Stimulated activated CD4-positive, alpha-beta T cell treated with anti-CD3 and anti-CD28 coated beads, Interleukin-12 subunit alpha, Interleukin-12 subunit beta, amount 100 ng/mL, for 24 hours (primary cell): ENCODE measurements at places on chromosomes 3 and 15.

- DNase-seq, result no peak
Observed at GRCh38 chr3:183490653-183491052, 62.2 kb upstream of the MCF2L2 start.

- DNase-seq, result no peak
Observed at GRCh38 chr15:66184936-66185790, 68.4 kb downstream of the MEGF11 start.

DNA sequence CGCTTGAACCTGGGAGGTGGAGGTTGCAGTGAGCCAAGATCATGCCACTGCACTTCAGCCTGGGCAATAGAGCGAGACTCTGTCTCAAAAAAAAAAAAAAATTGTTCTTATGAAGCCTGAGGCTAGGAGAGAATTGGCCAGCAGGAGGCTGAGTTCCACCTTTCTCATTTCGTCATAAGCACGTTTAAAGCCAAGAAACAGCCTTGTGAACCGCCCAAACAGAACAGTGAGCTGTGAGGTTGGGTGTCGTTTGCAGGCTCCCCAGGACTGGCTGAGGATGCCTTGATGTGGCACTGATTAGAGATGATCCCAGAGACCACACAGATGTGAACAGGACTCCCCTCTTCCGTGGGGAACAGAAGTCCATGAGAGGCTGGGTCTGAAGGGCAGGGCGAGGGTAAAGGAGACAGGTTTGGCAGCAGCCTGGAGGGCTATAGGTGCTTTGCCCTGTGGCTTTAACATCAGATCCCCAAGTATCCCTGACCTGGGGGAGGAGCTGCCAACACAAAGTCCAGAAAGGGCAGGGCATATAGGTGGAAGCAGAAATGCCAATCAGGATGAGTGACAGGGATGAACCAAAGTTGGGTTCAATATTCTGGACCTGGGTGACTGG is 52.9 kb downstream of the CLEC3B start:
- DNase-seq, result no peak

DNA sequence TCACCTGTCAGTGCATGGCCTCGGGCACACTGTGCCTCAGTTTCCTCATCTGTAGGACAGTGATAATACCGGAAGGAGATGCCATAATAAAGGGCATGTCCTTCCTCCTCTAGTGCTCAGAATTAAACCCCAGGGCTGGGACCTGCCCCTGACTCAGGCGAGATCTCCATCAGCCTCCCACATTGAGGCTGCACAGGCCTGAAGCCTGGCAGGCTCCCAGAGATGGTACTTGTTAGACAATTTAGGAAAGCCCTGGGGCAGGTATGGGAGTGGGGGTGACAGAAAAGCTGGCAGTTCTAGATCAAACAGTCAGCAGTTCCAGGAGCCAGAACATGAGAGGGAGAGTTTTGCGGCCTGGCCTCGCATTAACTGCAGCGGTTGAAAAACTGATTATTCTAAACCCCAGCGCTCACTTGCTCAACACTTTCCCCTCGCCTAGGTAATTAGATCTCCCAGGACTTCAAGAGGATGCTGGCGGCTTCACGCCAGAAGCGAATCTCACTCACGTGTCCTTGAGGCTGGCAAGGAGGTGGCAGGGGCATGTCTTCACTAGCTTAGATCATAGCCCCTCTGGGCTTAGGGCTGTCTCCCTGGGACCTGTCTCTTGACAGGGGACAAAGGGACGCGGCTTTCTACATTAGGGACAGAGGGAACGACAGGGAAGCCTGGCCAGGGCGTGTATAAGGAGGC is 73.1 kb downstream of the ATP2B2 start:
- no peak for DNase-seq

GRCh38 chr15:90184786-90185704 is 16.1 kb upstream of the SEMA4B start:
- no peak for DNase-seq

DNA sequence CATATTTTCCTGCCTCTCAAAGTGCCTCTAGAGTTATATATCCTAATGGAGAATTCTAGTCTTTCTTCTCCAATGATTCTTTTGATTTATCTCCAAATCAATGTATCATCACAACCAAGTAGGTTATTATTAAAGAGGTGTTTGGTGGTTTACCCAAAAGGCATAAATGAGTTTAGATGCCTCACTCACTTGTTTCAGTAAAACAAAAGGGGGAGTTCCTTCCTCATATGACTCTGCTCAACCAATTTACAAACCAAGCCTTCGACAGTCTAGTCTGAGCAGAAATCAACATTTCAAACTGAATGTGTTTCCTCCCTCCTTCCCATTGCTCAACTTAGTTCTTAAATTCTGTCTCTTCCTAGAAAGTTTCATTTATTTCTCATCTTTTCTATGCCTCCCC is 116.5 kb downstream of the TNIK start:
- no peak for DNase-seq

DNA sequence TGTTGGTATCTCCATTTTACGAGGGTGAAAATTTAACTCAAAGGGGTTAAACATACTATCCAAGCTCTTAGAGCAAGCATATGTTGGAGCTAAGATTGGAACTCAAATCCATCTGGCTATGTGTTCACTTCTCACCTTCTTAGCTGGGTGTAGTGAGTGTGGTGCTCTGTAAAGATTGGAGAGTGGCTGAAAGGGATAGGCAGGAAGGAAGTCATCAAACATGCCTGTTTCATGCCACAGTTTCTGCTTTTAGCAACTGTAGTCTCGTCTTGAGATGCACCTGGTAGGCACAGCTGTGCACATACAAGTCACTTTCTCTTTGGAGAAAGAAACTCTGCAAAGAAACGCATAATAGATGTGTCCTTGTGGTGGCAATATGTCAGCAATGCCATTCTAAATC is 189.1 kb upstream of the MDFIC2 start:
- DNase-seq, result no peak

GRCh38 chr3:12742330-12743107 is 16.5 kb downstream of the TMEM40 start:
- DNase-seq, result no peak

DNA sequence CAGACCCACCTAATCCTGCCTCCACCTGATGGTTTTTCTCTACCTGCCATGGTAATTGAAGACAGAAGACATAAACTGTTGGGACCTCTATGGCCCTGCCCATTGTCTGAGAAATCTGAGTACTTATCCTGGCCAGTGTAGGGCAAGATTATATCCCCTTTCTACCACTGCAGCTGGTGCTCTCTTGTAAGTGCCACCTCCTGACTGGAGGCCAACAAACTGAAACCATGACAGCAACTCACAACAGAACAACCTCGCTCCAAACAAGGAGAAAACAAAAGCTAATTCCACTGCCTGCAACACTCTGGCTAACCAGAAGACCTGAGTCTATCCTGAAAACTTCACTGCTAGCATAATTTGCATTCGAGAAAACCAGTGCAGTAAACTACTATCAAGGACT is 82.9 kb downstream of the CLDN1 start:
- no peak for DNase-seq

DNA sequence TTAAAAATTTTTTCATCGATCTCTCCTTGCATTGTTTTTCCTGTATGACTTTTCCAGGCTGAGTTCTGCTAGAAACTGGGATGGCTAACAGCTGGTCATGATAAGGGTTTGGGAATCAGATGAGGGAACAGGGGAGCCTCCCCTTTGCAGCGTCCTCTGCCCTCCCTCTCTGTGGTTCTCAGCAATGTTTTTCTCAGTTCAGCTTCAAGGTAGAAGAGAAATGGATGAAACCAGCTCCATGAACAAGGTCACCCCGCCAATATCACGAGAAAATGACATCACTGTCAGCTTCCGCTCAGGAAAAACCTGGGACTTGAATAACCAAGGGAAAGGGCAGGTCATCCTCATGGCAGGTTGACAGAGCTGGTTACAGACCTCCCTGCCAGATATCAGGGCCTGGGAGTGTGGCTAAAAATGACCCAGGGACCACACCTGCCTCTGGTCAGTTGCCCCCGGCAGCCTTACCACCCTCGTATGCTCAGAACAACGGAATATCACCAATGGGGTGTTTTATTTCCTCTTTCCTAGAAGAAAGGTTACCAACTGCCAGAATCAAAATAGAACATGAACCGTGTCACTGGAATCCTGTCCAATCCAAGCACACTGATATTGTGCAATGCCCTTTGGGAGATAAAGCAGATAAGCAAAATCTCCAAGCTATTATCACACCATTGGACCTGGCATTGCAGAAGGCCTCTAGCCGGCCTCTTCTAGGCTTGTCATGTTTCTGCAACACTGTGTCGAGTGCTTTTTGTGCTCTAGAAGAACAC is 26.1 kb downstream of the LSM3 start:
- DNase-seq, result no peak

GRCh38 chr15:69616558-69616957 is 163.9 kb downstream of the RPLP1 start:
- no peak for DNase-seq

- no peak for DNase-seq
Observed at GRCh38 chr15:77499087-77499760, 78.5 kb downstream of the HMG20A start.

GRCh38 chr3:133445108-133445507 is 45.3 kb downstream of the BFSP2 start:
- no peak for DNase-seq

GRCh38 chr15:60701261-60702019 is 222.5 kb upstream of the ICE2 start:
- DNase-seq, result no peak

DNA sequence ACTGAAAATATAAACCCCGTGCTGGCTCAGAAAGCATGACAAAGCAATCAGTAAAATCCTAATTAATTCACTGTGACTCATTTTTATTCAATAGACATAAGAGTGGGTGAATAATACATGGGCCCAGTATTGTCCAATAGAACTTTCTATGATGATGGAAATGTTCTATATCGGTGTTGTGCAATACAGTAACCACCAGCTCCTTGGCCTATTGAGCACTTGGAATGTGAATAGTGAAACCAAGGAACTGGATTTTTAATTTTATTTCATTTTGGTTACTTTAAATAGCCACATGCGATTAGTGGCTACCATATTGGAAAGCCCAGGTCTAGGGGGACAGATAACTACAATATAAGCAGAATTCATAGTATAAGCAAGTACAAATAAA is 69.8 kb upstream of the PPP2R3A start:
- no peak for DNase-seq

DNA sequence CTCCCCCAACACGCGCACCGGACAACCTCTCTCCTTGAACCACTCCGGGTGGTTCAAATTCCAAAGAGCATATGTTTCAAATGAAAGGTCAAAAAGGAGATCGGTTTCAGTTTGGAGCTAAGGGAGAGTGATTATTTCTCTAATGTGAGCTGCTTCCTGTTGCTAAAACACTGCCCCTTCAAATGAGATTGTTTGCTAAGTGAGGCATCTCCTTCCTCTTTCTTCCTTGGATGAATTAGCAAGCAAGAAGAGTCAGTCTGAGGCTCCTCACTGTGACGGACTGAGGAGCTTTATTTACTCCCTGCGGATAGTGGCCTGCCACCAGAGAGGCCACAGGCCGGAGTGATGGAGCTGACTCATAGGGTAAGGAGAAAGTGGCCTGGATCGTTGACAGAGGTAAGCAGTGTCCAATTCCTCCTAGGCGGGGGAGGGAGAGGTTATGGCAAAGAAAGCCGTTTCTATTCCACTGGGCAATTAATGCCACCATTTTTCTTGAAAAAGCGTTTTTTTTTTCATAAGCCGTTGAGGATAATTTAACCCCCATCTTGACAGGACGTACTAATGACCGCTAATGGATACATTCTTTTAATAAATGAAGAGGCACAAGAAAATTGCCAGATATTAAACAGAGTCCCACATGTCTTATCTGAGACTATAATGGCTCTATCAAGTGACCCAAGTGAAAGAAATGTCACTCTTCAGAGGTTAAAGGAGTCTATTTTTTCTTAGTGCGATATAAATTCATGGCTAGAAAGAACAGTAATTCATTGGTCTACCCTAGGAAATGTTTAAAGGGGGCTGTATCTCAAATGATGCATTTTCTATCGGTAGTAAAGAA is 167.0 kb upstream of the ANKRD28 start:
- no peak for DNase-seq

DNA sequence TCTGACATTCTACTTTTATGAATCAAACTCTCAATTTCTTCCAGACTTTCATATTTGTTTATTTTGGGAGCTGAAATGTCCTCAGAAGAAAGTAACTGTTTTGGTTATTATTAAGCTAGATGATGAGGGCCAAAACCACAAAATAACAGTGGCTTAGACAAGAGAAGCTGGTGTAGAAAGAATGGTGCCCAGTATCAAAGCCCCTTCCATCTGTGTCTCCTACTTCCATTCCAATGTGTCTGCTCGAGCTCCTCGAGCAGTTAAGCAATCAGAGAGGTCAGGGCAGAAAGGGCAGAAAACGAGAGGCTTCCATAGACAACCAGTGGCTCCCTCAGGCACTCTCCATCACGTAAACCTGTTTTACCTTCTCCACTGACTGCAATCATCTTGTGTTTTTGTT is 59.7 kb upstream of the MAGI1 start:
- no peak for DNase-seq

- no peak for DNase-seq
Observed at GRCh38 chr15:95874637-95875036, 455.9 kb upstream of the NR2F2 start.

GRCh38 chr3:106336619-106337018 is 467.8 kb upstream of the CBLB start:
- no peak for DNase-seq

DNA sequence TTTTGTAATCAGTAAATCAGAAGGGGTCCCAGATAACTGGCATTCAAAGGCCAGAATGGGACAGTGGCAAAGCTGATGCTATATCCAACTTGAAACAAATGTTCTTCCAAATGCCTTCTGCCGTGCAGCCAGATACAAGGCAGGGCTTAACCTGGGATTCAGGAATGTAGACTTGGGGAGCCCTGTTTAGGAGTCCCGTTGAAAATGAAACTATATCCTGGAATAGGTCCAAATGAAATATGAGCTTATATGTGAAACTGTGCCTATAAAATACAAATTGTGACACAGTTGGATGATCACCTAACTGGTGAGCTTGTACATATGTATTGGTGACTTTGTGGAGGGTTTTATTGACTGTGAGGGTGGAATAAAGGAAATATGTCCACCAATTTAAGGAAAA is 28.7 kb downstream of the FRMD4B start:
- DNase-seq, result no peak

DNA sequence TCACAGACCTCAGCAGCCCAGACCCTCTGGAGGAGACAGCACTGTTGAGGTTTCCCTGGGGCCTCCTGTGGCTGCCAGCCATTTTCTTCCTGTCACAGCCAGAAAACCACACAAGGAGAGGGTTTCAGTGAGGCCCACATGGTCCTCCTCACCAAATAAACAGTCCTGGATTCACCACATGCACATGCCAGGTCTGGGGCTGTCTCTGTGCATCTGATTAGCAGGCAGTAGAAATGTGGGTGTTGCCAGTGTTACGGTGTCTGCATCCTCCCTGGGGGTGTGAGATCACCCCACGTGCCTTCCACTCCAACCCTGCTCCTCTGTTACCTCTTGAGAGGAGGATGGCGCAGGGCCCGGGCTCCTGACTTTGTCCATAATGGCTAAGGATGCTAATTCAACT is 140.4 kb downstream of the CHDH start:
- no peak for DNase-seq

DNA sequence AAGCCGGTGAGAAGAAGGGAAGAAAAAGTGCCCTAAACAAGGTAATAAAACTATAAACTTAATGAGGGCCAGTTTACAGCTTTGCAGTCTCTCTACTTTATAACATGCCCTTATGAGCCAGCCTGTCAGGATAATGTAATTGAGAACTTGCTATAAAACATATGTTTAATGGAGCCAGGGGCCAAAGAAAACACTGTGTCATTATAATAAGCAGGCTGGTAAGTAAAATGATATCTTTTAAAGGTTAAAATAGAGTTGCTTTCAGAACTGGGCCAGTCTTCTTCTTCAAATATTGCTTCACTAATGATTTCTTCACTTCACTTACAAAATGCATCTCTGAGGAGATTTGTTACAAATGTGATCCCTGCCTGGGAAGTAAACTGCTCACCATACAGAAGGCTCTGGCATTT is 192.5 kb downstream of the SHOX2 start:
- DNase-seq, result no peak
